ENCODE measurements at places on chromosomes 6 and 20. TPM values are rescaled to one million over a fixed set of nuclear protein-coding genes. Genes with fewer than 3 reads are reported as not detected.

Gene TFAP2D
- not detected for total RNA-seq

Gene DDX43
- 1.5 TPM for total RNA-seq

Gene BEND6
- 99.9 TPM for total RNA-seq

Gene BTNL2
- total RNA-seq, result not detected

Gene VGLL2
- total RNA-seq, result 0.30 TPM

Gene PTK6
- total RNA-seq, result 0.06 TPM

Gene TSHZ2
- 11.8 TPM for total RNA-seq

Gene IL17A
- total RNA-seq, result not detected

DNA sequence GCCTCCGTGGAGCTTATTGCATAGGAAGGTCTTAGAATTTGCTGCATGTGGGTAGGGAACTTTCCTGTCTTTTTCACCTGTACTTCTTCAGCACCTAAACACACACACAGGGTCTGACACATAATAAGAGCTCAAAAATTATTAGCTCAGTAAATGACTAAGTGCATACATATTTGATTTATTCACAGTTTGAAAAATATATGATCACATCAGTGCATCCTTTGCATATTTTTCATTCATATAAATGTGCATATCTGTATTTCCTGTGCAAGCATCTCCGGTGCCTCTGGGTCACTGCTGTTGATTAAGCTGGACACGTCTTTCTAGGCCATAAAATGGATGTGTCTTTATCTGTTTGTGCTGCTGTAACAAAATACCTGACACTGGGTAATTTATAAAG, 234.7 kb downstream of the UST start:
- no peak for DNase-seq

GRCh38 chr20:17568972-17569521, 828 bp upstream of the DSTN start:
- DNase-seq, result no peak

- no peak for DNase-seq
These were observed 392.6 kb downstream of the MMUT start for GRCh38 chr6:49070411-49070810.

DNA sequence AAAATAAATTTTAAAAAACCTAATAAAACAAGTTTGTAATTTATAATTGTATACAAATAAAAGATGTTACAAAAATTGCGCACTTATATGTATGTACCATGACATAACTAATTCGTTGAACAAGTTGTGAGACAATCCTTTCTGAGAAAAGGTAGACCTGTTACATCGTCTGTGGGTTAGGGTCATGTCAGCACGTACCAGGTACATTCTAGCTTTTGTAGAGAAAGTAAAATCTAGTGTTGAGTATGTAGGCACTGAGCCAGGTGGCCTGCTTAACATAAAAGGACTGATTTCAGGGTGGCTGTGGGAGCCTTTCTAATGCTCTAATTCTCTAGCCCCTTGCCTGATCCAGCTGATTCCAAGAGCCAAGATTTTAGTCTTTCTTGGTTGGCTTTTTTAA, 10.4 kb downstream of the RPL7L1 start:
- DNase-seq, result no peak

DNA sequence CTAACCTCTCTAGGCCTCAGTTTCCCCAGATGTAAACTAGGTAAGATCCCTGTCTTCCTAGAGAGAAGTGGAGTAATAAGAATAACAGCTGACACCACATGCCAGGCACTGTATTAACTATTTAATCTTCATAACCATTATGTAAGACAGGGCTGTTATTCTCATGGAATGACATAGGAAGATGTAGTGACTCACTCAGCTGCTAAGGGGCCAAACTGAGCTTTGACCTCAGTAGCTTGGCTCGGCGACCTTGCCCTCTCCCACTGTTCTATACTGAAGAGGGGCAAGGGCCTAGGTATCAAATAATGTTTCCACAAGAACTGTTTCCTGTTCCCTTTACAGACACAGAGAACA, 2.9 kb upstream of the MDGA1 start:
- DNase-seq, result no peak

DNA sequence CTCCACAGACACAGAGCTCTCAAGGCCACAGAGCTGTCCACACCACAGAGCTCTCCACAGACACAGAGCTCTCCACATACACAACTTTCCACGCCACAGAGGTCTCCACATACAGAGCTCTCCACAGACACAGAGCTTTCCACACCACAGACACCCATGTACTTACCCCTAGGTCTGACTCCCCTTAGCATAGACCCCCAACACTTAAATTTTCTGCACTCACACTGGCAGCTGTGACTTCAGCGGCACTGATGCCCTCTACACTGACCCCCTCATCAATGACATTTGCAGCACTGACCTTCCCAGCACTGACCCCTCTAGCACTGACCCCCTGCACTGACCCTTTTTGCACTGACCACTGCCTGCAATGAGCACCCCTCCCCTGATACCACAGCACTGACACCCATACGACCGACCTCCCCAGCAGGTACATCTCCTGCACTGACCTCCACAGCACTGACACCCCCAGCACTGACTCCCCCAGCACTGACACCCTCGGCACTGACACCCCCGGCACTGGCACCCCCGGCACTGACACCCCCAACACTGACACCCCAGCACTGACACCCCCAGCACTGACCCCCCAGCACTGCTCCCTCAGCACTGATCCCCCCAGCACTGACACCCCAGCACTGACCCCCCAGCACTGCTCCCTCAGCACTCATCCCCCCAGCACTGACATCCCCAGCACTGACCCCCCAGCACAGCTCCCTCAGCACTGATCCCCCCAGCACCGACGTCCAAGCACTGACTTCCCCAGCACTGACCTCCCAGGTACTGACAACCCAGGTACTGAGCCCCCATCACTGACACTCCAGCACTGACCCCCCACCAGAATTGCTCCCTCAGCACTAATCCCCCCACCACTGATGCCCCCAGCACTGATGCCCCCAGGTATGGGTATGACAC, 56.5 kb downstream of the ERMARD start:
- no peak for DNase-seq

- DNase-seq, result no peak
These were observed 180.9 kb downstream of the KIF16B start for GRCh38 chr20:16392346-16392745.

GRCh38 chr20:60437418-60437817, 479.2 kb downstream of the CDH26 start:
- DNase-seq, result no peak

DNA sequence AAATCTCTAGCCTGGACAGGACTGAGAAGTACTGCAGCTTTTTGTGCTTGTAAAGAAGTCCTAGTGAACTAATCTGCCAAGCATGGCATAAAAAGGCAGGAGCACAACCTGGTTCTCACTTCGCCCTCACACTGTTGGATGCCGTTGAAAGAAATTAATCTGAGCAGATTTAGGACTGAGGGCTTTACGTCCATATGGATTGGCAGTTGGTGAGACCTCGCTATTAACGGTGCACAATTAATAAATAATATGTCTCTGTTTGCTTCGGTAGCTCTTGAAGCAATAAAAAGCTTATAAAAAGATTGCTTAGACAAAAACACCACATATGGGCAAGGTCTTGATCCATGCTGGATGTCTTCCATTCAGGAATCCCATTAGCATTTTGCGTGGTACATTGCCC, 185.6 kb upstream of the EPHA7 start:
- DNase-seq, result no peak

DNA sequence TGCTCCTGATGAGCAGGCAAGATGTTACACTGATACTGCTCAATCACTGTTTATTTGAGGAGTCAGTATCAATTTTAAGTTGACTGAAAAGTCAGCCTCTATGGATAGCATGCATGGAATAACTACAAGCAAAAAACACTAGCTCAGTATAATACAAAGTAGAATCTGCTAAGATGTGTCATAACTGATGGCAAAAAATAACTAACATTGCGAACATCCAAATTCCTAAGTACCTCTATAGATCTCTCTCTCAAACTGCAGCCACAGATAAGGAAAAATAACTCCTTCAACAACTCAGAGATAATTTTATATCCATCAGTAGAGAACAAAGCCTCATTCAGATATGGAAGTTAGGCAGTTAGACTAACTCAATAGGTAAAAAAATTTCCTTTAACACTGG, 16.3 kb downstream of the HDAC2 start:
- DNase-seq, result no peak

- no peak for DNase-seq
These were observed 5.4 kb upstream of the GCM1 start for GRCh38 chr6:53154071-53154470.

Data from spinal cord (tissue), 10 donors.